ENCODE measurements at places on chromosomes 1 and 21.
A peak's percentile ranks its signal among the peaks of the same experiment; 100 is the strongest.

GRCh38 chr1:93908394-93909145 lies 660 bp downstream of the GCLM start:
- peak; percentile 14 for DNase-seq

DNA sequence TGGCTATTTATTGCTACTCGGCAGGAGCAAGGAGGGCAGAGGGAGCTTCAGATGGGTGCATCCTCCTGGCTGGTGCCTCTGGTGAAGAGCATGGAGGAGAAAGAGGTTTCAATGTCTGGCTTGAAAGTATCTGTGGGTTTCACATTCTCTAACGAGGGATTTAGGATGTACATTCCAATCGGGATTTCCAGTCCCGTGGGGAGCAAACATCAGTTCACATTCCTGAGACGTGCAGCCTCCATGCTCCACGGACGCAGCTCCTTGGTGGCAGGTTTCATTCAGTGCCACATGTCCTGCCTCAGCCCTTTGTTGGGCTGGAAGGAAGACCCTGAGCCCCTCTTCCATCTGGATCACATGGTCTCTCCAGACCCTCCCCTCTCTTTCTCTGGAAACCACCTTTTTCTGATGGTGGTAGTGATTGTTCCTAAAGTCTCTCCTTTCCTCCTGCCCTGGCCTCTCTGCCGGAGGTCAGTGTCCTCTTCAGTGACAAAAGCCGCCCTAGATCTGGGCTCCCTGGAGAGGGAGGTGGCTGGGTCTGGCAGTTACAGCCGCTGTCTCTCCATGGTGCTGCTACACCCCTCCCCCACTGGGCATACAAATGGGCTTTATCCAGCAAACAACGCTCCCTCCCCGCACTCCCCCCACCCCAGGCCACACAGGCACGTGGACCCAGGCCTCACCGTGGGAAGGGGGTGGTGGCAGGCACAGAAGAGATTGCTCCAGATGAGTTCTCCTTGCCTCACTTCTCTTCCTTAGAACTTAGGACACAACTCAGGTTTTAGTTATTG lies 826 bp upstream of the CA14 start:
- DNase-seq = no peak

DNA sequence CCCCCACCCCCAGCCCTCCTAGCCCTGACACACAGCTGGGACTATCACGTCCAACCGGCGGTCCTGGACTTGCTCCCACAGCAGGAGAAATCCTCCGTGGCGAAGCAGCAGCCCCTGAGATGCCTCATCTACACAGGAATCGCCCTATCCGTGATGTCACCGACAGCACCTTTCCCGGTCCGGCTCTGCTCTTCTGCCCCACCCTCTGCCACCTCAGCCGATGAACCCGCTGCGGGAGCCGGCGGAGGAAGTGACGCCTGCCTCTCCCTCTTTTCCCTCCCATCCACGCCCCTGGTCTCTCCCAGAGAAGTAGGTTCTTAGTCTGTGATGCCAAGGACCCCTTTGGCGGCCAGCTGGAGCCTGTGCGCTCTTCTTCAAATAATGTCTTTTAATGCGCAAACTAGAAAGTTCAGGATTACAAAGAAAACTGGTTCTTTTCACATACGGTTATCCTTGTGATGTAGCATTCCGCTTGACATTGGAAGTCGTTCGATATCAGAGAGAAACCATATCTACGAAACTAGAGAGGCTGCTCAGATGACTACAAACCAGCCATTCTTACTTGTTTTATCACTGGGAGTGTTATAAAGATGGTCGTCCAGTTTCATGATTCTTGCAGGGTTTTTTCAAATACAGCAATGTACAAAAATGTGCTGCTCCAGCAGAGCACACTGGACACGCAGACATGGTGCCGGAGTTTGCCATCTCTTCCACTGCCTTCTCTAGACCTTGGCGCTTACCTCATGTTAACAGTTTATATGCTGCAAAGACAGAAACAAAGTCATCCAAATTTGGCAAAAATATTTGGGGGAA lies 120.3 kb downstream of the PPIAL4G start:
- no peak for DNase-seq

GRCh38 chr1:63277195-63278192 lies 44.9 kb upstream of the FOXD3 start:
- DNase-seq = no peak

GRCh38 chr1:28160782-28161266 lies 15.7 kb downstream of the PTAFR start:
- no peak for DNase-seq

- DNase-seq = no peak
These were observed 147.3 kb downstream of the HS2ST1 start for GRCh38 chr1:87061742-87062156.

- peak; percentile 97 for DNase-seq
These were observed at the start of gene USF1 for GRCh38 chr1:161045736-161046604. Gene USF1 (minus strand): TSS chr1:161045977. CDS start chr1:161043275, 2,702 bp downstream.

DNA sequence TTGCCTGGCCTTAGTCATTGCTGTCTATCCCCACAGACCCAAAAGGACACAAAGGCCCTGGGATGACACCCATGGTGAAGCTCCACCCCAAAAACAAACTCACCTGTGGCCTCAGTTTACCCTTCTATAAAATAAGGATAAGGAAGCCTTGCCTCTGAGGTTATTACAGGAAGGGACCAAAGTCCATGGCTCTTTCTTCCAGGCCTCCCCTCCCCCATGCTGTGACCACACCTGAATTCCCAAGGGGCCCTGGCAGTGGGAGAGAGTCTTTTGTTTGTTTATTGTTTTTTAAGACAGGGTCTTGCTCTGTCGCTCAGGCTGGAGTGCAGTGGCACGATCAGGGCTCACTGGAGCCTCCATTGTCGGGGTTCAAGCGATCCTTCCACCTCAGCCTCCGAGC lies 10.5 kb upstream of the TNFRSF25 start:
- DNase-seq = no peak

DNA sequence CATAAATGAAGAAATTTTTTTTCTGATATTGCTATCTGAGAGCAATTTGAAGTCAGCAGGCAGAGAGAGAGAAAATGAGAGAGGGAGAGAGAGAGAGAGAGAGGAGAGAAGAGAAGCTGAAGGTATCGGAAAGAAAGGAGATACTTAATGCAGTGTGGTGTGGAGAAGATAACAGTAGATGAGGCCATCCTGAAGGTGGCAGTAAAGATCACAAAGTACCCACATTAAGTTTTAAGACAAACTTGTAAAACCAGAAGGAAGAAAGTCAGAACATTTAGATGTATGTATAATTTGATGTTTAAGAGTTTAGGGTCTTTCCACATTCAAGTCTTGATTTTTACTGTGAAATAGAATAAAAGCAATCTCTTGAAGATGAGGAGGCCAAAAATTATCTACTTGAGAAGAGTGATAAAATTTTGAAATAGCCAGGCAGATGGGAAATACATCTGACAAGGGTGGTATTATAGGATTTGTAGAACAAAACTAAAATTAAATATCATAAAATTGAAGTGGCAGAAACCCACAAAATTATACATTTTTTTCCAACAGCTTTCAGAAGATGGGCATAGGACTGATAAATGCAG lies 1753.4 kb downstream of the MRPL39 start:
- DNase-seq = peak; percentile 26

GRCh38 chr1:153963850-153964331 lies 554 bp upstream of the SLC39A1 start:
- no peak for DNase-seq

DNA sequence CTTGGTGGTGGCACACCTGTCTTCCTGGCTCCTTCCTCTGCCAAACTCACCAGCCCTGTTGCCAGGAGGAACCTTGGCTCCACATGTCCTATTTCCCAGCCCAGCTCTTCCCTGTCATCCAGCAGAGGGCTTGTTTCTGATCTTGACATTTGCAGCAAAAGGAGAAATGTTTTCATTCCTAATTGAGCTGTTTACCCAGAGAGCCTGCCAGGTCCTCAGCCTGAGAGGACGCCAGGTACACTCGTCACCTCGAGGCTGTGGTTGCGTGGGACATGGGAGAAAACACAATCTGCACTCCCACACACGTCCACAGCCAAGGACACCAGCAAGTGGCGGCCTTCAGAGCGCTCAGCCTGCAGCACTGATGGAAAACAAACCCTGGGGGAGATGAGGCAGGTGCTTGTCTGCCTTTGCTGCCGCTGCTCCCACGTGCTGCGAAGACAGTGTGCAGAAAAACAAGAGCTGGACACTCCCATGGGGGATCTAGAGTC lies 132.8 kb upstream of the CD34 start:
- DNase-seq = no peak

DNA sequence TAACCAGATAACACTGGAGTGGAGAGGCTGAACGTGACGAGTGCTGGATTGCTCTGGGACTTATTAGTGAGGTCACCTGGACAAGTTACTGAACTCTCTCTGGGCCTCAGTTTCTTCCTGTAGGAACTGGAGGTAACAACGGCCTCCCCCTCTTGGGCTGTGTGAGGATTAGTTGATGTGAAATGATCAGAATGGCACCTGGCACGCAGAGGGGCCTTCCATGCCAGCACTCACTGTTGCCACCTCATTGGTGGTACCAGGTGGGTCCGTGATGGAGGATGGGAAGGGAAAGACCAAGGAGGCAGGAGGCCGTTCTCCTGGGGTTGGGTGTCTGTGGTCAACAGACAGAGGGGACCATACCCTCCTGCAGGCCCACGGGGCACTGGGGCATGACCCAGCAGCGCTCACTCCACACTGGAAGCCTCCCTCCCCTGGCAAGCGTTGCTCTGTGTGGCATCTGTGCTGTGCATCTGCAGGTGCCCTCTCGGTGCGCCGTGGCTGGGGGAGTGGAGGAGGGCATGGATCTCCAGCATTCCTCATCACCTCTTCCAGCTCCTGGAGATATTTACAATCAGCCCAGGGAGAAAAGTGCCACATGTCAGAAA lies 349.5 kb upstream of the VAMP3 start:
- DNase-seq = no peak

- no peak for DNase-seq
These were observed 308.8 kb downstream of the COL11A1 start for GRCh38 chr1:102799496-102799895.
